ENCODE measurements at places on chromosomes 13 and 19.
A peak's percentile ranks its signal among the peaks of the same experiment; 100 is the strongest.

GRCh38 chr19:50563597-50563996 lies 4.6 kb downstream of the LRRC4B start:
- DNase-seq = no peak

DNA sequence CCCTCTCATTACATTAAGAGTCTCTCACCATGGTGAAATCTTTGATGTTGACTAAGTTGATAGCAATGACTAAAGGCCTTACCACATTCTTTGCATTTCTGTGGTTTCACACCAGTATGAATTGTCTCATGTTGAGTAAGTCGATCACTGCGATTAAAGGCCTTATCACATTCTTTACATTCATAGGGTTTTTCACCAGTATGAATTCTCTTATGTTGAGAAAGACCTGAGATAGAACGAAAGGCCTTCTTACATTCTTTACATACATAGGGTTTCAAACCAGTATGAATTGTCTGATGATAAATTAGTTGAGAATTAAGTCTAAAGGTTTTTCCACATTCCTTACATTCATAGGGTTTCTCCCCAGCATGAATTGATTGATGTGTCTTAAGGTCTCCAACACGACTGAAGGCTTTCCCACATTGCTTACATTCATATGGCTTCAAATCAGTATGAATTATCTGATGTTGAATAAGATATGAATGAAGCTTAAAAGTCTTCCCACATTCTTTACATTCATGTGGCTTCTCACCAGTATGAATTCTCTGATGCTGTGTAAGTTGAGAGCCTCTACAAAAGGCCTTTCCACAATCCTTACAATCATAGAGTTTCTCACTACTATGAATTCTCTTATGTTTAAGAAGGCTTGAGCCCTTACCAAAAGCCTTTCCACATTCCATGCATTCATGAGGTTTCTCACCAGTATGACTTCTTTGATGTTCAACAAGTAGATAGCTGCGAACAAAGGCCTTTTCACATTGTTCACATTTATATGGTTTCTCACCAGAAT lies 45.6 kb downstream of the ZNF283 start:
- peak; percentile 2 for DNase-seq

GRCh38 chr13:19665427-19665859 lies 32.0 kb downstream of the MPHOSPH8 start:
- no peak for DNase-seq

GRCh38 chr19:12364391-12365235 lies 870 bp downstream of the ZNF442 start:
- DNase-seq = peak; percentile 38

DNA sequence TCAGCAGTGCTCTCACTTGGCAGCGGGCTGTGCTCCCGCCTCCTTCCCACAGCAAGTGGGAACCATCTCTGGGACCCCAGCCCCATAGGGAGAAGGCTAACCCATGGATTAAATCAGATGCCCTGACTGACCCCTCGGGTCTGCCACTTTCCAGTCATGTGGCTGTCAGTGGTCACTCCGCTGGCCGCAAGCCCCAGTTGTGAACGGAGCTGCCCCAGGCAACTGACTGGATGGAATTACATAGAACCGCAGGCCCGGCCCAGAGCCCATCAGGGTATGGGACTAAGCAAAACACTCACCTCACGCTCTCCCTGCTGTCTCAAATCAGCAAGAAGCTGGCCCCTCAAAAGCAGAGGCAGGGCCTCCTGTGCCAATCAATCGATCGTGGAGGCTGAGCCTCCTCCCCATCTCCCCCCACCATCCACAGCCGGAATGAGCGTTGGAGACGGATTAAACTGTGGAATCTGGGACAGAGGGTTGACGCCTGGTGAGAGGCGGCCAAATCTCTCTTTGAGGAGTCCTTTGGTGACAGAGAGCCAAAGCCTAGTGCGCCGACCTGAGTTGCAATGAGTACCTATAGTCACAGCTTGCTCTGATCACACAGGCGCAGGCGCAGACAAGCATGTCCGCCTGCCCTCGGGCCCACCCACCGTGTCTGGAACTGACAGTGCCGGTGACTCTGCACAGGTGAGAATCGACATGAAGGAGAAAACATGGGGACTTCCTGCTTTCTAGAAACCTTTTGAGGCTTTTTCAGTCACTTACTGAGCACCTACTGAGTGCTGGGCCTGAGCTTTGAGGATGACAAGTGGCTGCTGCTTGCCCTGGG lies 38.7 kb downstream of the PBX4 start:
- DNase-seq = no peak

- DNase-seq = no peak
Observed at GRCh38 chr13:93147298-93147645, 79.3 kb upstream of the GPC6 start.

- no peak for DNase-seq
Observed at GRCh38 chr19:17860331-17860992, 752 bp downstream of the RPL18A start.

DNA sequence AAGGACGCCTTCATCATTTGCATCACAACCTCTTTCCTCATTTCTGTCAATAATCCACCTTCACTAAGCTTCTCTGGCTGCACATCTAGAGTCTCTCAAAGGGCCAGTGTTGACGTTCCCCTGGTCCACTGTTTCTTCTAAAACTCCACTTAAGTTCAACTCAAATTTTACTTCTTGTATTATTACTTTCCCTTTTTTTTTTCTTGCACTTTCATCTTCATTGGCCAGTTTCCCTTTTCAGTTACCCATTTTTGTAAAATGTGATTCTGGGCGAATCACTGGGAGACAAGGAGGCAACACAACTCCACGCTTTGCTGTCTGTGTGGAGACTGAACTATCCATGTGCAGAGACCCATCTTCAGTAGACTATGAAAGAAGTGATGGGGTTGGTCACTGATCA lies 128.6 kb upstream of the RNF113B start:
- DNase-seq = no peak

DNA sequence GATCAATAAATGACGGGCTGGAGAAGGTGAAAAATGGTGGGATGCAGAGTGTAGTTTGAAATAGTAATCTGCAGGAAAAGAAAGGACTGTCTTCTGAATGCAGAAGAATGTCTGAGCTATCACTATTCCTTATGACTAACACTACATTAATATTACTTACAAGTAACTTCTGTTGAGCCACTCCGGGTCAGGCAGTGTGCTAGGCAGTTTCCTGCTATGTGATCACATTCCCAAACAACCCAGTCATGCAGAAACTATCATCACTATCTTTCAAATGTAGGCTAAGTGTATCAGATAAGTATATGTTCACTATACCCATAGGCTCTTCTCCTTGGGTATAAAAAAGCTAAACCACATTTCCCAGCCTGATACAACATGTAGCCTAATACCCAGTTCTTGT lies 6.6 kb downstream of the ZNF599 start:
- DNase-seq = no peak

GRCh38 chr13:109301726-109302125 lies 484.7 kb downstream of the IRS2 start:
- DNase-seq = no peak

DNA sequence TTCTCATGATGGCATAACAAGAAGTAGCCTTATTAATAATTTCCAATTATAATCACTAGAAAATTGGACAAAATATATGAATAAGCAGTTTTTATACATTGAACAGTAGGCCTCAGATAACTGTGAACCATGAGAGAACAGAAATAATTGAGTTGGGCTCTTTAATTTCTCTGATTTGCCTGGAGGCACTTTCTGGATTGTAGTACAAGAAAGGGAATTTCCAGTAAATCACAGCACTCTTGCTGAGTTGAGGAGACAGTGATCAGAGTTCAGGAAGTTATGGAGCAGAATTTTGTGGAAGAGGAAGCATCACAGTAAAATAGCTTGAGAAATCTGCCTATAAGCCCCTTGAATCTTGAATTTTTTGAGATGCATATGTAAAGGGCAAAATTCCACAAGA lies 216.2 kb downstream of the MAB21L1 start:
- no peak for DNase-seq

- no peak for DNase-seq
Observed at GRCh38 chr19:49524812-49525455, 2.9 kb upstream of the RCN3 start.

GRCh38 chr13:69872321-69873047 lies 235.1 kb upstream of the ATXN8OS start:
- no peak for DNase-seq

- DNase-seq = peak; percentile 49
Observed at GRCh38 chr19:18340190-18340989, at the start of gene PGPEP1. Gene PGPEP1 (plus strand): TSS chr19:18340598. CDS start chr19:18340682, 84 bp downstream.

GRCh38 chr19:1302533-1303239 lies 17.0 kb downstream of the EFNA2 start:
- no peak for DNase-seq

DNA sequence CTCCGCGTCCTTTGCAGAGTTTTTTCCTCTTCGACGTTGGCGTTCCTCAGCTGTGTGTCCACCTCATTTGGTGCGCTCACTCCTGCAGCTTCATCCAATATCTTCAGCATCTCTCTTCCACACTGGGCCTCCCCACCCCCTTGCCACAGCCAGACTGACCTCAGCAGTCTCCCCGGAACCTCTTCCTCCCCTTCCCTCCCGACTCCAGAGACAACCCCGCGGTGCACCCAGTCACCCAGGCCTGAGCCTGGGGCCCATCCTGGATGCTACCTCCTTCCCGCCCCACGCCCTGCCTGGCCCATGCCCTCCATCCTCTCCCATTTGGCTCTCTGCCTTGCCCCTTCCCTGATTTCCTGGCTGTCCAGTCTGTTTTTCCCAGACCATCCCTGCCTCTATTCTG lies 8.1 kb upstream of the C5AR2 start:
- DNase-seq = no peak
